ENCODE measurements at places on chromosomes 3 and 15.

DNA sequence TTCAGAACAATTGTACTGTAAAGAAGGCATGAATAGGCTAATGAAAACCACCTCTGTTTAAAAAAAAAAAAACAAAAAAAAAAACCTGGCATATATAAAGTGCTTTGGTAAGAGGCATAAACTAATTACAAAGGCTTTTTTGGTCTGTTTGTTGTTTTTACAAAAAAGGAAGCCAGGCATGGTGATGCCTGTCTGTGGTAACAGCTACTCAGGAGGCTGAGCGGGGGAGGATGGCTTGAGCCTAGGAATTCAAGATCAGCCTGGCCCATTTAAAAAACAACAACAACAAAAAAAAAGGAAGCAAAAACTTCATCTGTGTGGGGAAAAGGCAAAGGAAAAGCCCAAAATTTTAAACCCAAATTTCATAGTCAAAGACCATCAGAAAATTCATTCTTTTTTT is 47.0 kb downstream of the OSBPL10 start:
- no peak for DNase-seq

GRCh38 chr15:69298697-69299441 is at the start of gene PAQR5:
Gene PAQR5, plus strand, starts transcription at chr15:69298912. Its CDS starts 61,169 bp downstream, at chr15:69360081.
- peak; percentile 52 for DNase-seq

- DNase-seq, result no peak
These were observed 28.1 kb downstream of the OPA1 start for GRCh38 chr3:193621127-193621526.

- DNase-seq, result peak; percentile 28
These were observed 40.6 kb downstream of the ITPR1 start for GRCh38 chr3:4533489-4534443.

- no peak for DNase-seq
These were observed 52.4 kb downstream of the RBM6 start for GRCh38 chr3:49992326-49992725.

DNA sequence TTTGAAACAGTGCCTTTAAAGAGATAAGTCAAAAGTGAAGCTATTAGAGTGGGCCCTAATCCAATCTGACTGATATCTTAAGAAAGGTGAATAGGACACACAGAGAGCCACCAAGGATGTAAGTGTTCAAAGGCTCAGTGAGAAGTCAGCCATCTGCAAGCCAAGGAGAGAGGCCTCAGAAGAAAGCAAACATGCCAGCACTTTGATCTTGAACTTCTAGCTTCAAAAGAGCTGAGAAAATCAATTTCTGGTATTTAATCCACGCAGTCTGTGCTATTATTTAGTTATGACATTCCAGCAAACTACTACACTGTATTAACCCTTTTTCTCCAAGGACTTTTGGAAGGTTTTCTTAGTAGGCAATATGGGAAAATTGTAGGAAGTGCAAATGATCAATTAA is 95.7 kb downstream of the LRRC3B start:
- DNase-seq, result no peak

DNA sequence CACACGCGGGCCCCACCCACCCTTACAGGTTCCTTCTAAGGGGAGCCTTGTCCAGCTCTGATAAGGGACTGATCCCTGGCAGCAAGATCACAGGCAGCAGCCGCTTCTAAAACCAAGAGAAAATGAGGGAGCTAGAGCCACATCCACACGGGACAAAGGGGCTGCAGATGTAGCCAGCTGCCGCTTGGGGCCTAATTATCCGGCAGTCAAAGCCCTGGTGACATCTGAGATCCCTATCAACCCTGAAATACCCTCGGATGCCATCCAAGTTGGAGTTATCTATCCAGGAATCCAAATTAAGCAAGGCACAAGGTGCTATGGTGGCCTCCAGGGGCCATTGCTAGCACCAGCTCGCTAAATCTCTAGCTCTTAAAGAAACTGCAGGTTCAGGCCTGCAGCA is 248.3 kb downstream of the VPS13C start:
- no peak for DNase-seq

- no peak for DNase-seq
These were observed 278.8 kb downstream of the GABRG3 start for GRCh38 chr15:27249760-27250109.

GRCh38 chr3:12932347-12932746 is 91.0 kb upstream of the RPL32 start:
- no peak for DNase-seq

DNA sequence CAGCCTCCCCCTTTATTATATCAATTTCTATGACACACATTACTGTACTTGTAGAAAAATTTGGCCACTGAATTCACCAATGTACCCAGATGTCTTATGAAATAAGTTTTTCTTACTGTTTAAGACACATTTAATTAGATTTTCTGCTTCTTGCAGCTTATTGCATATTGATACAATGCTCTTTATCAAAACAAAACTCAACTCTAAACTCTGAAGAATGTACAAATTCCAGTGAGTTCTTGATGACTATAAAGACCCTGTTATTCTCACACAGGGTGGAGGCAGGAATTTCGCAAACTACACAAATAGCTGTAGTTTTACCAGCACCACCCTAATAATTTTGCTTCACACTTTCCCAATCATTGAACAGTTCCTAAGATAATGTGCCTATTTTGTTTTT is 22.0 kb downstream of the CMTM6 start:
- DNase-seq, result no peak

- DNase-seq, result no peak
These were observed 14.5 kb upstream of the ARHGAP31 start for GRCh38 chr3:119279584-119280243.

- no peak for DNase-seq
These were observed 116.0 kb downstream of the XXYLT1 start for GRCh38 chr3:195154793-195155535.

DNA sequence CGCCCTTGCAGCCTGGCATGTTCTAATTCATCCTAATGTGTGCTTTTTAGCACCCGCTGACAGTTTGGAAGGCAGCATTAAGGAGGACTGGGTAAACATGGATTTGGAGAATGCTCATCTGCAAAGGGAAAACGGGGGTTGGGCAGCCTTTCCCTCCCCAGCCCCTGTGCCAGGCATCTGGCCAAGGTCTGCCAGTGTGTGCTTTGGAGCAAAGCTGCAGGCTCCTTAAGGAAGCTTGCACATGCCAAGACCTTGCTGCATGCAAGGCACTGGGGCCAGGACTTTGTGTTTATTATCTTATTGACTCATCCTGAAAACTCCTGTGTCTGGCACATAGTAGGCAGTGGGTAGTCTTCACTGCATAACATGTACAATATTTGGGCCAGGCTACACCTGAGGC is 20.1 kb downstream of the FAM3D start:
- DNase-seq, result no peak

GRCh38 chr3:108602249-108602934 is 12.9 kb downstream of the DZIP3 start:
- peak; percentile 52 for DNase-seq

GRCh38 chr3:104763007-104763406 is 603.7 kb upstream of the ALCAM start:
- no peak for DNase-seq

DNA sequence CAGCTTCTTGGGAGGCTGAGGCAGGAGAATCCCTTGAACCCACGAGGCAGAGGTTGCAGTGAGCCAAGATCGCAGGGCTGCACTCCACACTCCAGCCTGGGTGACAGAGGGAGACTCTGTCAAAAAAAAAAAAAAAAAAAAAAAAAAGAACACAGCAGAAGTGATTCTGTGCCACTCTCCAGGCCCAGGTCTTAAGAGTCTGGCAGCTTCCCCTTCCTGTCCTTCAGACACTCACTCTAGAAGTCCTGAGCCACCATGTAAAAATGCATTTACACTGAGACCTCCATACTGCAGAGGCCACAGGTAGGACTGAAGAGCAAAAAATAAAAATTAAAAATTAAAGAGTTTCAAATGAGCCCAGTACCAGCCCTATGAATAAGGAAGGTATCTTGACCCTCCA is 11.8 kb upstream of the CDV3 start:
- DNase-seq, result no peak

DNA sequence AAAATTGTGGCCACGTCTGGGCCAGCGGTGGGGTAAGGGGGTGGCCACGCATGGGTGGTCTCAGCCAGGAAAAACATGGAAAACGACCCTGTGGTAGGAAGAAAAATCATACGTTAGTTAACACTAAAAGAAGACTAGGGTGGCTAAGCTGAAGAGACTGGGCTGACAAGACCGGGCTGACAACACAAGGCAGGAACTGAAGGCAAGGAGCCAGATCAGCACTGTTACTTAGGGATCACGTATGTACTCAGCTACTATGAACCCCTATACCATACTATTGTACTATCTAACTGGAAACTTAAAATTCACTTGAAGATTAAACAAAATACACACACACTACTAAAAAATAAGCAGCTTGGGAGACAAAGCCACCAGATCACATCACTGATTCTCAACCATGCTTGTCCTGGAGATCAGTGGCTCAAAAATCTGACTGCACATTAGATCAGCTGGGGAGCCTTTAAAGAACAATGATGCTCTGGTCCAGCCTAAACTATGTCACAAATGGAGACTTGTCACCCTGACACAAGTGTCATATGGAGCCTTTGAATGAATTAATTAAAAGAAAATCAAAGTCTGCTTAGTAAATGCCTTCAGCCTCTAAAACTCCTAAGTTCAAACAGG is 442.2 kb downstream of the SHQ1 start:
- DNase-seq, result no peak

DNA sequence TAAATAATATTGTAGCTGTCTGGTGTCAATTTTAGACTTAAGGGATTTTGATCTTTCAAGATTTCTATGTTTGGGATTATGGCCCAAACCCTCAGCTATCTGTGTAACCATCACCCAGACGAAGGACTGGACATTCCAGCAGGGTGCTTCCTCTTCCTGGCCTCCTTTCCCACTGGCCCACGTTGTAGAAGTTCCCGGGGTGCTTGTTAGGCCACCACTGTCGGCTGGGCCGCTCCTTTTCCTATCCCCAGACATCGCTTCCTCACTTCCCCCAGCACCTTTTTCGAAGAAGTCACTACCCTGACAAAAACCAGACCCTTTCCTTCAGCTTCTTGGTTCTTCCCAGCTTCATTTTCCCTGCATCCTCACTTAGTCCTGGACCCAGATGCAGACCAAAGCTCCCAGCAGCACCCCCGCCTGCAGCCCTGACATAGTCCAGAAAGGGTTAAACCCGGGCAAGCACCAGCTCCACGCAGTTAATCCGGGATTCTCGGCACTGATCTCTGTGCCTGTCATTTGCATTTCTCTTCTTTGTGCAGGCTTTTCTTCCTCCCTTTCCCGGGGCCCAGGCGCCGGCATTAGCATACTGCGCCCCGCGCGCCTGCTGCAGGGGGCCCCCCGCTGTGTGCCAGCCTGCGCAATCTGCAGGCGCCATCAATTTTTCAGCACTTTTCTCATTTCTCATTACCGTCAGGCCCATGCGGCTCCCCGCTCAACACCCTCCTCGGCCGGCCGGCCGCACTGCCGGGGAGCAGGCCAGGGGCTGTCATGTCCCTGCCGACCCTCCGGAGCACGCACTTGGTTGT is 90.6 kb downstream of the ZNF621 start:
- DNase-seq, result peak; percentile 84

- DNase-seq, result no peak
These were observed 126.6 kb upstream of the NEO1 start for GRCh38 chr15:72925661-72926060.

GRCh38 chr15:50653156-50653743 is 33.3 kb downstream of the TRPM7 start:
- DNase-seq, result no peak

- peak; percentile 27 for DNase-seq
These were observed 11.0 kb upstream of the MUSTN1 start for GRCh38 chr3:52845691-52846431.

DNA sequence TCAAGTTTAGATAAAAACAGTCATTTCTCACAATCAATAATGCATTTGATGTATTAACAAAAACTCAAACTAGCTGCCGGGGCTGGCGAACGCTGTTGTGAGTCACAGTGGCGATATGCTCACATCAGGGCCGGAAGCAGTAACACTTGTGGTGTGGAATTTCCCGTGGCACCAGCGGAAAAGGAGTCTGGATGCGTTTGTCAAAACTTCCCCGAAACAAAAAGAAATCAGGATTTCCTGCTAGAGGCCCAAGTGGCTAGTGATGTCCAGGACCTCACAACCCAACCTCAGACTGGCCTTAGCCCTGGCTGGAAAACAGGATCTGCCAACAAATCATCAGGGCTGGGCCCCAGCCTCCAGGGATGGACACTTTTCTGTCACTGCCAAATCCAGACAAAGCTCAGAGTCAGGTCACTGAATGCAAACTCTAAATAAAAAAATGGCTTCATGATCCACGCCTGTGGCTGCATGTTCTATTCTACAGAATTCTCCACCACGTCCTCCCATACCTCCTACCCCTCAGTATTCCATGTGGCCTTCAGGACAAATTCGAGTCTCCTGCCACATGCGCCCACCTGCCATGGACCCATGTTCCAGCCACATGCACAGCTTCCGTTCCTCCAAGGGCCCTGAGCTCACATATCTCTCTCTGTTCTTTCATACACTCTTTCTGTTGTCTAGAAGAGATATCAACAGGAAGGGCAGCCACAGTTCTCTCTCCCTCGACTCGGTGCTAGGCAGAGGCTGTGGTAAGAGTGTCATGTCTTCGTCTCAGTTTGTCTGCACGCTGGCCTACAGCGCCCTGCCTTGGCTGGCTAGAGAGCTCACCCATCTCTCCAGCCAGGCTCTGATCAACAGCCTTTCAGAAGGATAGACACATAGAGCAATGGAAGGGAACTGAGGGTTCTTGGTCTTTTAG is 35.4 kb downstream of the EHD4 start:
- DNase-seq, result no peak
